ENCODE measurements at places on chromosomes 4 and X.

- DNase-seq = peak; percentile 32
These were observed 14.2 kb upstream of the IL3RA start for GRCh38 chrX:1322393-1322792.

GRCh38 chrX:37047776-37048175 lies 39.6 kb downstream of the FAM47C start:
- DNase-seq = no peak

DNA sequence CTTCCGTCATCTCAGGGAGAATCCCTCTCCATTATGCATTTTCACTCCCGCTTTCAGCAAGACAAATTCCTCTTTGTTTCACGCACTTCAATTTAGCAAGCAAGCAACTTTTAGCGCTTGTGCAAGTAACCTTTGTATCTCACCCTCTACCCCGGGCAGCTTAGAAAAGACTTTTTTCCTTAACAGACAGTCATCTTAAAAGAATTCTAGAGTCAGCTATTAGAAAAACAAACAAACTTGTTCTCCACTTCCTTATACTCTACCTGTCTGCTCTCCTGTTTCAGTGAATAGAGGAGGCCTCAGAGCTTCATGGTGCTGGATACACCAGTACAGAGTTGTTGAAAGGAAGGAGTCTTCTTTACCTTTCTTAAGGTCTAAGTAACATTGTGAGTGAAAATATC lies 12.1 kb downstream of the TIGD2 start:
- no peak for DNase-seq

DNA sequence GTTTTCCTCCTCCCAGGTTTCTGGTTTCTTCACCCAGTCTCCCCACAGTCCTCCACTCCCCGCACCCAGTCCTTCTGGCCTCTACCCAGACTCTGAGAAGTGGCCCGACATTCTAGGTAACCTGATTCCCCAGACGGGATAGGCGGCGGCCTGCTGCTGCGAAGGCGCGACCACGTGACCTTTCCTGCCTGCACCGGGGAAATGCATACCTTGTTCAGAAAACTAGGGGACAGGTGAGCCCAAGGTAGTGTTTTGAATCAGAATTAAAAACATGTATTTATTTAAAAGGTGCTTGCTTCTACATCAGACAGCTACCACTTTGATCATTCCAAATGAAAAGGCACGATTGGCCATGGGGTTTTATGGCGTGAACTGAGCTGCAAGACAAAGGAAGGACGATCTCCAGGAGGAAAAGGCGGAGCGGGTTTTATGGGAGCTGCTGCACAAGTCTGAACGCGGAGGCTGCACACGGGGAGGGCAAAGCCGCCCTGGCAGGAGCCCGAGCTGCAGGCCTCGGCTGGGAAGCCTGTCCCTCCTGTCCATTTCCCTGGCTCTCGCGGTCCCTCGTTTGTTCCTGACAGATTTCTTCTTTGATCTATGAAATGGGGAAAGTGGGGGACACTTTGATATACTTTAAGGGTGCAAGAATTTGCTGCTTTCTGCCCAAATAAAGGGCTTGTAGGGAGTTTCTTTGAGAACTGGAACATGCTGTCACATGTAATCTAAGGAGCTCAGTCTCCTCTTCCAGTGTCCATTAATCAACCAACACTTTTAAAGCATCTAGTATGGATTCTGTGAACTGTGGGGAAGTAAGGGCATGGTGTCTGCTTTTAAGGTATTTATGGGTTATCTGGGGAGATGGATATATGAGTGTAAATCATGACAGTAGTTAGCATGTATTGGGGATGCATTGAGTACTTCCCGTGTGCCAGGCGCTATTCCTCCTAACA lies 150.9 kb downstream of the SPRY1 start:
- no peak for DNase-seq

- DNase-seq = no peak
These were observed 42.6 kb upstream of the HOPX start for GRCh38 chr4:56723659-56724230.

DNA sequence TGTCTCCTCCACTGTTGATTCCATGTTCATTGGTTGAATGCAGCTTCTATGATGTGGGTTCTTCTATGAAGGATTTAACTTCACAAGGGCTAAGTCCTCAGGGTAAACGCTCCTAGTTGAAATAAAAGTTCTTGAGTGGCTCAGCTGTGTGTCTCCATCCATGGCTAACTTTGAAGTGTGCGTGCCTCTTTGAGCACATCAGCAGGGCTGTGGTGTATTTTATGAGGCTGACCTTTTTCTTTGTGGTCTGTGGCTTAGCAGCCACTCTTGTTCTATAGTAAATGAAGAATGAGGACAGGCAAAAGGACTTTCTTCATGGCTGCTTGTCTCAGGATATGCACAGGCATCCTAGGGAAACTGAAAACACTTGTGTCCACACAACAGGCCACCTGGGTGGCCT lies 88.5 kb downstream of the KIT start:
- peak; percentile 56 for DNase-seq

- no peak for DNase-seq
These were observed 161.4 kb upstream of the PACRGL start for GRCh38 chr4:20538905-20539304.

- DNase-seq = no peak
These were observed 18.9 kb downstream of the DNAJB14 start for GRCh38 chr4:99927566-99927965.

GRCh38 chrX:46567388-46567787 lies 6.2 kb upstream of the CHST7 start:
- no peak for DNase-seq

- peak; percentile 72 for DNase-seq
These were observed 1077.3 kb upstream of the PCDH10 start for GRCh38 chr4:132071815-132072214.

DNA sequence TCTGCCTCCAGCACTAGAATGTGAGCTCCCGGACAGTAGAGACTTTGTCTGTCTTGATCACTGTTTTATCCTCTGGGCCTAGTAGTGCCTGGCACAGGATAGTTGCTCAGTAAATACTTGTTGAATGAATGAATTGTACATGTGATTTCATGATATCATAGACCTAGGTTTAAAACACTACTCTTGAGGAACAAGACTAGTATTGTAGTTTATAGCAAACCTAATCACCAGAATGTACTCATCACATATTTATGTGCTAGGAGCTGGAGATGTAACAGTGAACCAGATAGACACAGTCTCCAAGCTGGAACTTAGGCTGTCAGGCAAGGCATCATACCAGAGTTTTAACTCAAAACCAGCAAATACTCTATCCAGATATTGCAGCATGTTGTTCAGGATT lies 23.5 kb downstream of the GAB3 start:
- no peak for DNase-seq

DNA sequence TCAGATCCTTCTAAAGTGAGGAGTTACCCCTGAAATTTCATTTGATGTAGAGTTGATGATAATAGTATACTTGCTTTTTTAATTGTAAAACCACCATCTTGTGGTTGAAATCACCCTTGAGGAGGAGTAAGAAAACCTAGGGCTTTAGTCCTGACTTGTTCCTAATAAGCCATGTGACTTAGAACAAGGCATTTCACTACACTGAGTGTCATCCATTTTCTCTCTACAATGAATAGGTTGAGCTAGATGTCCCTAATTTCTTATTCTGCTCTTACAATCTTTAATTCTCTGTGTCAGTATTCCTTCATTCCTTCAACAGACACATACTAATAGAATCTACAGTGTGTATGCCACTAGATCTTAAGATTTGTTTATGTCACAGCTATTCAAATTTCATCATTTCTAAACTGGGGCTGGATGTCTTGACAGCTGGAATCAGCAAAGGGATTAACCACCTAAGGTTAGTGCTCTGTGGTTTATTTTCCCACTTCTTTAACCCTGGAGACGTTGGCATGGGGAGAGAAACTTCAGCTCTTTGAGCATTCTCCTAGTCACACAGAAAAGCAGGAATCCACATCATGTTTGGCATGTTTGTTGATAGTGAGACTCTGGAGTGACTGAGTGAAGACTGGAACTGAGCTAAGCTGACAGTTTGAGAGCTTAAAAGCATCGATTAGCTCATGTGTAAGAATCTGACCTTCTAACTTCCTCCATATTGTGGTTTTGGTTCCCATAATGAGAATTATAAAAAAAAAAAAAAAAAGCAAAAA lies 246.3 kb downstream of the NDST4 start:
- DNase-seq = no peak

GRCh38 chr4:81360737-81361136 lies 111.0 kb downstream of the RASGEF1B start:
- DNase-seq = peak; percentile 80

- no peak for DNase-seq
These were observed 22.6 kb downstream of the NLGN3 start for GRCh38 chrX:71167031-71167781.

DNA sequence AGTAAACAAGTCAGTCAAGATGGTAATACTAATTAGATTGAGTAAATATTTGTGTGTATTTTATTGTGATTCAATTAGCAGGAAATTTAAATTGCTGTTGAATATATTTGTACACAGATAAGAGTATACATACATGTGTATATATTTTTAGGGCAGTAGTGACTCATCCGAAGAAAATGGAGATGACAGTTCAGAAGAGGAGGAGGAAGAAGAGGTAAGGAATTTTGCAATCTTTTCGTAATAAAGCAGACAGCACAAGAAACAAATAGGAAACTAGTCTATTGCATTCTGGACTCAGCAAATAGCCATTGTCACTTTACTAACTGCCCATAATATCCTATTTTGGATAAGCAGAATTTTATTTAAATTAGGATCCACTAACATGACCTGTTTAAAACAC lies 6.6 kb downstream of the IBSP start:
- peak; percentile 41 for DNase-seq

DNA sequence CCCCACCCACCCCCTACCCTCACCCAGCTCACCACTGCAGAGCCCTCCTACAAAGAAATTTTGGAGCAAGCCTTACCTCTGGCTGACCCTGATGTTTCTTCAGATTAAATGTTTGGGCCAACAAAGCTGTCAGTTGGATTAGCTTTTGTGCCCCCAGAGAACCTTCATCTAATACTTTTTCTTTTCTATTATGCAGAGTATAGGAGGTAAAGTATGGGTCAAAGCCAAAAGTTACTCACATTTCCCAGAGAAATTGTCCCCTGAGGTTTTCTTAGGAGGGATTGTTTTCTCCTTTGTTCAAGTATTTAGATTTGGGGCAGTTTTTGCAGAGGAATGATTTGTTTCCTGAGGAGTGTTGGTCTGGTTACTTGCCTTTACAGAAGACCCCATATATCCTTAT lies 69.5 kb downstream of the AASDH start:
- DNase-seq = no peak

- DNase-seq = peak; percentile 48
These were observed 347.8 kb upstream of the PITX2 start for GRCh38 chr4:110970642-110971041.

GRCh38 chr4:110012917-110013316 lies 100.2 kb downstream of the EGF start:
- DNase-seq = no peak
